NCI-H1930 (cell line): ENCODE measurements at places on chromosomes 6 and 20.

DNA sequence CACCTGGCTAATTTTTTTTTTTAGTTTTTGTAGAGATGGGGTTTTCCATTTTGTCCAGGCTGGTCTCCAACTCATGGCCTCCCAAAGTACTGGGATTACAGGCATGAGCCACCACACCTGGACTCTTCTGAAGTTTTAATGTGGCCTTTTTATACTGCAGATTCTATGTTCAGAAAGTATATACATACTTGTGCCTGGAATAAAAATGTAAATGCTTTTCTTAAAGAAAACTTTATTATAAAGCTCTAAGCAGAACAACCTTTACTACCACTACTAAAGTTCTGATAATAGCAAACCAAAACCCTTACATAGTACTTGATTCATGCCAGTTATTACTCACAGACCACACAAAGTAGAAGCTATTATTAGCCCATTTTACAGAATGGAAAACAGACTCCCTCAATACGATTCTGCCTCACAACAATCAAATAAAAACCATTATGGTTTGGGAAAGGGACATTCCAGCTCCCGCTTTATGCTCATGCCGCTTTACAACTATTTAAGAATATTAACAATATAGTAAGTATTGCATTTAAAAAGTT is 5.3 kb downstream of the PHIP start:
- DNase-seq: no peak

- DNase-seq: no peak
These were observed 130.4 kb downstream of the OLIG3 start for GRCh38 chr6:137363805-137364138.

- no peak for DNase-seq
These were observed 292.9 kb upstream of the ZFP64 start for GRCh38 chr20:52484438-52484837.

- no peak for DNase-seq
These were observed 147.1 kb upstream of the MARCKS start for GRCh38 chr6:113709936-113710509.

DNA sequence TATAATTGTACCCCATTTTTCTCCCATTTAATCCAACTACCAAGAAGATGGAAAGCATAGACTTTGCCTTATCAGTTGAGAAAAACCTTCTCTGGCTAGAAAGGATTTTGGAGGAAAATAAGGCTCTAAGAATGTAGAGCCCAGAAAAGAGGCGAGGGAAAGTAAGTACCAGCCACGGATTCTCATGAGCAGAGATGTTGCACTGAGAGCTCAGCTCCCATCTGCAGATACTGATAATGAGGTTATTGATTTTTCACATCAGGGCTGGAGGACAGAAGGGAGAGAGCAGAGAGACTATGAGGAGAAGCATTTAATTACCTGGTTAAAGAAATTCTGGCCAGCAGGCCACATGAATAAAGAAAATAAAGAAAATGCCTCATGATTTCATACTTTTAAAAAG is 104.4 kb upstream of the FAM184A start:
- no peak for DNase-seq

DNA sequence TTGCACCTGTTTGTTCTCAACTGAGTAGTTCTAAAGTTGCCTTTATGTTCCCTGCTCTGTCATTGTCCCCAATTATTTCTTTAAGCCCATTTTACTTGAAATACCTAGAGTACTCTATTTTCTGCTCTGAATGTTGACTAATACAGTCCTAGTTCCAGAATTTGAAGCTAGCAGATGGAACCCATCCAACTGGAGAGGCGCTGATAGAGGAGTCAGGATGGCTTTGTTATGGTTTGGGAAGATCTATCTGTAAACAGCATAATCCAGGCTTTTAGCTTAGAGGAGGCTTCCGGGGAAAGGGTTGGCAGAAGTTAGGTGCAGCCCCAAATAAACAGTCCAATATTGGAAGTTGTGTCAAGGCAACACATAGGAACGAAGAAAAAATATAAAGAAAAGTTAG is 927.7 kb downstream of the TFAP2A start:
- no peak for DNase-seq

- DNase-seq: no peak
These were observed 30.0 kb downstream of the ALDH5A1 start for GRCh38 chr6:24524805-24525204.

- DNase-seq: no peak
These were observed 2.3 kb downstream of the KLHDC3 start for GRCh38 chr6:43016176-43016942.

DNA sequence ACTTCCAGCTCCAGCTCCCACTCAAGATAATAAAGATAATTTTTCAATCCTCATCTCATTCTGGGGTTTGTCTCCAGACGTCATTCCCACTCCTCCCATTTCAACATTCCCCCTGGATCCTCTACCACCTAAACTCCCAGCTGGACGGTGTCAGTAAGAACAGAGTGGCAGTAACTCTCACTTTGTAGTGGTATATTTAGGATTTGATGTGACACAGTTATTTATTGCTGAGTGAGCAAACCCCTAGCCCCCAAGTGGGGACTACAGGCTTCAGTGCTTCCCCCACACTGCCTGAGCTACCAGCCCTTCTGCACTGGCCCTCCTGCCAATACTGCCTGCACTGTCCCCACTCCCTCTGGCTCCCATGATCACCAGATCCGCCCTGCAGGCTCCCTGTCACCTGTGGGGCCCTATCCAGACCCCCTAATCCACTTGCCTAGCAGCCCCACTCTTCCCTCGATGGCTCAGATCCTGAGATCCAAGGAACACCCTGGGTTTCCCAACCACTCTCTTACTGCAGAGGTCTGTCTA is 2.4 kb downstream of the C6orf47 start:
- no peak for DNase-seq

DNA sequence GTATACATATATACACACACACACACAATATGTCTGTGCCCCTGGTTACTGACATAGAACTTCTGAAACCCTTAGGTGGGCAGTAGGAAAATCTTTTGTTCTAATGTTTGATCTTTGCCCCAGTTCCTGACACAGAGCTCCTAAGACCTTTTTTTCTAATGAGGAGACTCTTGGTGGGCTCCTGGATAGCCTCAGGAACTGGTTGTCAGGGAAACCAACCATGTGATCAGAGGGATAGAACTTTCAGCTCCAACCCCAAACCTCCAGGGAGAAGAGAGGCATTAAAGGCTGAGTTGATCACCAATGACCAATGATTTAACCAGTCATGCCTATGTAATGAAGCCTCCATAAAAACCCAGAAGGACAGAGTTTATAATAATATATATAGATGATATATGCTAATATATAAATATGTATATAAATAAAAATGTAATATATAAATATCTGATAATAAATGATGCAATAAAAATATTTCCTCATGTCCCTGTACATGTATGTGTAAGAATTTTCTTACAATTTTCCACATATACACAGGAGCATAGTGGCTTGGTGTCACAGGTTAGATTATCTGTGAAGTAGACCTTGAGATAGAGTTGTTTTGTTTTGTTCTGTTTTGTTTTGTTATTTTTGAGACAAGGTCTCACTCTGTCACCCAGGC is 93.3 kb downstream of the GPX5 start:
- no peak for DNase-seq

GRCh38 chr20:40797425-40797824 is 108.4 kb upstream of the MAFB start:
- DNase-seq: no peak
